ENCODE measurements at places on chromosomes 3 and 15.

- DNase-seq: no peak
Observed at GRCh38 chr3:182413061-182413460, 380.2 kb upstream of the ATP11B start.

GRCh38 chr3:8769088-8769822, at the start of gene OXTR:
OXTR (minus strand) TSS chr3:8769613; CDS start chr3:8768187, 1,426 bp downstream.
- peak; percentile 19 for DNase-seq

DNA sequence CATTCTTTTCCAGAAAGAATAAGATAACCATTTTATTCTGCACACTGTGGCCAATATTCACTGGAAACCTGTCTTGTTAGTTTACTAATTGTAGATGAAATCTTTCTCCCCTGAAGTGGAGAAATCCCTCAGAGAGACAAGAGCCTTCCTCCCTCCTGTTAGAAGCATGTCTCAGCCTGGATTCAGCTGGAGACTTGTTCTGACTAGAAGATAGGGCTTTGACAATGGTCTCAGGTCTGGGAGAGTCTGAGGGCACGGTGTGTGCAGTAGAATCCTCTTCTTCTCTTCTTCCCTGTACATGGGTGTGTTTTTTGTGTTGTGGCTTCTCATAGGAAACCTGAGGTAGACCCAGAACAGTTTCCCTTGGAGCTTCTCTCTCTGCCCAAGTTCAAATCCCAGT, 19.9 kb downstream of the CCK start:
- DNase-seq: no peak

GRCh38 chr3:23664459-23664858, 141.3 kb upstream of the UBE2E1 start:
- DNase-seq: no peak

DNA sequence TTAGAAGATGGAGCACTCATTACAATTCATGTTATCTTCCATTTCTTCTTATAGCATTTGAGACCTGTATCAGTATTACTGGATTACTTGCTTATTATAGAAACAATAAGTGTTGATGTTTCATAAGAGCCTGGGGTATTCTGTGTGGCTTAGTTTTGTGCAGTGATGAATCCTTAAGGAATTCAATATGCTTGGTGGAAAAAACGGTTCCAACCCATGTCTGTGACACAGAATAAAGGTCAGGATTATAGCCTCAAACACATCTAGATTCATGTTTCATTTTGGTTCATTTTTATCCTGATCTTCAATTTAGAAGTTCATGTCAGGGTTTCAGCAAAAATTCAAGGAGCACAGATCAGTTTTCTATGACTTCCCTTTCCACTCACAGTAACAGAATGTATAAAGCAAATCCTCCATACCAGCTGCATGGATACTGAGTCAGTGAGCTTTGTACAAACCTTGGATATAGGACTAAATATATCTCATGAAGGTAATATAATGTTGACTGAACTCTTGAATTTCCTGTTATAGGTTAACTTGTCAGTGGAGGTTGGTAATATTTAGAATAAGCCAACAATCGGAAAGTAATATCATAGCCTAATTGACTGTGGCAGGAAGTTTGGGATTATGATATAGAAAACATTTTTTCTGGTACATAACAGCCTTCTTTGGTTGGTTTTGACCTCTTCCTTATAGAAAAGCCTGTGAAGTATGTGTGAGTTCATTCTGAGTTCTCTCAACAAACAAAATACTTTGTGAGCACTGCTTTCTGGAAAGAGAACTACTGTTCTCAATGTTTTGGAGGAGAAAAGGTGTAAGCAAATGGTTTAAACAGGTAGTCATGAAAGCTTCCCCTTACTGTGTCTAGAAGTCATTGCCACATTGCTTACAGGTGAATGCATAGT, 218.2 kb upstream of the TPM1 start:
- DNase-seq: no peak

DNA sequence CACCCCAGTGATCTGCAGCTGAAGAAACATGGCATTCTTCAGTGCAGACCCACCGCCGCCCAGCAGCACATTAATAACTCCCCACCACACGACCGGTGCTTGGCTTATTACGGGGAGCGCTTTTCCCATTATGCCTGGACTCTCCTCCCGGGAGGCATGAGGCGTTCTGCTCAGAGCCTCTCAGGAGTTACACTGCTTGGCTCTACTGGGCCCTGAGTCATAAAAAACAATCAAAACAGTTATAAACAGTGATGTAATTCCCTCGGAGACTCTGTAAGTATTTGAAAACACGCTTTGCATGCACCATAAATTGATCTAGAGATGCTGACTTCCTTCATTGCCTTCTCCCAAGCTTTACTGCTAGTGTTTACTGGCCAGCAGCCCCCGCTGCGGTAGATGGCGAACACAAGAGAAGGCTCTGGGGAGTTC, 77.1 kb upstream of the SNRPA1 start:
- no peak for DNase-seq

DNA sequence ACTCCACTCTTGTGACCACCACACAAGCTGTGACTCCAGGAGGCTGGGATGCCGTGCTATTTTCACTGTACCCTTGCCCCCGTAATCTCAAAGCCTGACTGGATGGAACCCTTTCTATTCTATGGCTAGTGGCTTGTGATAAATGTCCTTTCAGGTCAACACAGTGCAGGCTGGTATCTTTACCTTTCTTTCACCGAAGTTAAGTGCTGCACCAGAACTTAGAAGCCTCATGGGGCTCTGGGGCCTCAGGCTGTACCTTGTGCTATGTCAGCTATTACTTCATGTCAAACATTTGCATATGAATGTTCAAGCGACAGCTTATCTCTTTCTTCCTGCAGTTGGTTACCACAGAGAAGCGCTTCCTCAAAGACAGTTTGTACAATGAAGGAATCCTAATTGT, 66.8 kb downstream of the RPL39L start:
- no peak for DNase-seq

- DNase-seq: no peak
Observed at GRCh38 chr3:49602049-49602554, 47.8 kb downstream of the BSN start.

DNA sequence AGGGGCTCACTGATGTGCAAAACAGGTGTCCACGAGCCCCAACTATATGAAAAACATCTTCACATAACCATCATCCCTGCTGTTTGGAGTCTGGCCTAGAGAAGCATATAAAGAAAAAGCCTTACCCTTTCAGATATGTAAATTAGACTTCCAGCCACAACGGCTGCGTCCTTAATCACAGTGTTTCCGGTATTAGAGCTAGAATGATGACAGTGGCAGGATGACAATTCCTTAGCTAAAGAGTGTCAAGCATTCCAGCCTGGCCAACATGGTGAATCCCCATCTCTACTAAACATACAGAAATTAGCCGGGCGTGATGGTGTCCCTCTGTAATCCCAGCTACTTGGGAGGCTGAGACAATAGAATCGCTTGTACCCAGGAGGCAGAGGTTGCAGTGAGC, 19.5 kb upstream of the SAMD7 start:
- DNase-seq: no peak

GRCh38 chr3:72312339-72312738, 527.4 kb upstream of the PROK2 start:
- DNase-seq: no peak

GRCh38 chr15:70197945-70198361, 100.2 kb upstream of the TLE3 start:
- DNase-seq: no peak

DNA sequence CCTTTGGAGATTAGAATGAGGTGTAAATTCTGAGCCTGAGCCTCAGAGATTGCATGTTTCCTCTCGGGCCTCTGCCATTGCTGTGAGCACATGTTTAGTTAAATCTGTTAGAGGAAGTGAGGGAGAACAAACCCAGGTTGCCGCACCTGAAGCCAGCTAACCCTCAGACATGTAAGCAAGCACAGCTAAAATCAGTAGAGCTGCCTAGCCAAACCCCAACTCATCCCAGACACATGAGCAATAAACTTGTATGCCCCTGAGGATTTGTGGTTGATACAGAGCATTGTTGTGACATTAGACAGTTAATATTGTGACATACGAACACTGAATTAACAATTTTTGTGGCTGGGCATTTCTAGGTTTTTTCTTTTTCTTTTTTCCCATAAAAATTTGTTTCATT, 41.9 kb downstream of the NMD3 start:
- no peak for DNase-seq

DNA sequence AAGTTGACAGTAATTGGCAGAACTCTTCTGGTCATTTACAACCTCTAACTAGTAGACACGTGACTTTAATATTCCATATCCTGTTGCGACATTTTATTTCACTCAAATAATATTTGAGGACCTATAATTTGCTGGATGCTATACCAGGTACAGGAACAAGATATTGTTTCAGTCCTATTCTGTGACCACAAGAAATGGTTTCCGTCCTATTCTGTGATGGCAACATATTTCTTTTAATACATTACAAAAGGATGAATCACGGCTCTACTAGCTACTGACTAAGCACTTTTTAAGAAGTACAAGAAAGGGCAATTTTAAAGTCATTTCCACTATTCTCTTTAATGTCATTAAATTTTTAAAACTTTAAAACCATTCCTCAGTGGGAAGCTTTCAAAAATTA, 400.2 kb downstream of the CNTN3 start:
- DNase-seq: no peak

- no peak for DNase-seq
Observed at GRCh38 chr15:55297315-55297714, 7.7 kb upstream of the RAB27A start.

DNA sequence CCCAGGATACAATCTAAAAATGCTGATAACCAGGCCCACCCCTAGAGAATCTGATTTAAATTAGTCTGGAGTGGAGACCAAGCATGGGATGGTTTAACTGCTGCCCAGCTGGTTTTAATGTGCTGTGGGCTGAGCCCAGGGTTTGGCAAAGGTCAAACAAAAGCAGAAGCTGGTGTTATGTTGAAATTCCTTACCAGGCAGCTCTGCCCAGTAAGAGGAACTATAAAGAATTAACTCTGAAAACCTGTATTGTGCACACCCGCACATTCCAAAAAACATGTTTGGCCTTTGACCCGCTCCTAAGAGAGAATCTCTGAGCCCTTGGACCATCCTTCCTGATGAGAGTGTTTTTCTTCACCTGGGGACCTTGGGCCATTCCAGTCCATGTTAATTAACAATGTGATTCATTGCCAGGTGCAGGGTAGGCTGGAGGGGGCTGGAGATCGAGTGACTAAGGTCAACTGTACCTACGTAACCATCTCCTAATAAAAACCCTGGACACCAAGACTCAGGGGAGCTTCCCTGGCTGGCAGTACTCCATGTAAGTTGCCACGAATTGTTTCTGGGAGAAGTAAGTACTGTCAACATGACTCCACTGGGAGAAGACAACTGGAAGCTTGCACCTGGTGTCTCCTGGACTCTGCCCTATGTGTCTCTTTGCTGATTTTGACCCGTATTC, 10.9 kb downstream of the CCDC13 start:
- no peak for DNase-seq

GRCh38 chr3:114374433-114374990, 80.7 kb downstream of the TIGIT start:
- no peak for DNase-seq

Data from T-helper 9 cell (primary cell).